ENCODE measurements at places on chromosomes 2 and 18.

DNA sequence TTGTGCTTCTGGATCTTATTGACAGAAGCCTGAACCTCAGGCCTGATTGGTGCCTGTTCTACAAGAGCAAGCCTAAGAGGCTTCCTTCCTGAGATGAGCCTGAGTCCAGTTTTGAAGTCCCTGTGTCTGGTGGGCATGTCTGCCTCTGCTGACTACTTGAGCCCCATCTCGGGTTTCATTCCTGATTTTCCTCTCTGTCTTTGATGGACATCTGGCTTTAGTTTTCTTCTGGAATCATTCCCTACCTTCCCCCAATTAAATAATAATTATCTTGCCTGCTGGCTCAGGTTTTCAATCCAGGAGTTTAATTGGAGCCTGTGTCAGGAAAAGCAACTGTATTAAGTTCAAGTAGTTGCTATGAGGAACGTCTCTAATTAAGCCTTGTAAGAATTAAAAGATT is 135.5 kb upstream of the MC4R start:
- no peak for DNase-seq

DNA sequence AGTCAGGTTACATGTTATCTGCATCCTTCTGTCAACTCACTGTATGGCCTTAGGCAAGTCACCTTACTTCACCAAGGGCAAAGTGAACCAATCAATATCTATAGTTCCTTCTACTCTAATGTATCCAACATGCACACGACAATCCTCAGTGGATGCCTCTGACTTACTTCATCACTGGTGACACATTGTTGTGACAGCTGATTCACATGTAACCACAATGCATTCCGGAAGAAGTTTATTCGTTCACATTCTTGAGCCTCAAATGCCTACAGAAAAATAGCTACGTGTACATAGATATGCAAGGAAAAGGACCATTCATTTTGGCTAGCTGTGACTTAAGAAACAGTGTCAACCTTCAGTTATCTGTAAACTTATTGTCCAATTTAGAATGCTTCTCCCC is 26.3 kb upstream of the EPG5 start:
- DNase-seq: no peak

DNA sequence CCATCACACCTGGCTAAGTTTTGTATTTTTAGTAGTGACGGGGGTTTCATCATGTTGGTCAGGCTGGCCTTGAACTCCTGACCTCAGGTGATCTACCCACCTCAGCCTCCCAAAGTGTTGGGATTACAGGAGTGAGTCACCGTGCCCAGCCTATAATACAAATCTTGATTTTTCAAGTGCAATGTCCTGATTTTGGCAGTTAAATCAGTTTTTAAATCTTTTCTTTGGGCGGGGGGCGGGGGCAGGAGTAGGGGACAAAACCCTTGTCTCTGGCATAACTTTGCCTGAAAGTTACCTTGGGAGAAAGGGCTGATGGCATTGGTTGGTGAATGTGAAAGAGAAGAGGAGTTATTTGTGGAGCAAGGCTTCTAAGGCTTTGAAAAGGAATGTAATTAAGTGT is 12.3 kb downstream of the GALNT1 start:
- DNase-seq: no peak

DNA sequence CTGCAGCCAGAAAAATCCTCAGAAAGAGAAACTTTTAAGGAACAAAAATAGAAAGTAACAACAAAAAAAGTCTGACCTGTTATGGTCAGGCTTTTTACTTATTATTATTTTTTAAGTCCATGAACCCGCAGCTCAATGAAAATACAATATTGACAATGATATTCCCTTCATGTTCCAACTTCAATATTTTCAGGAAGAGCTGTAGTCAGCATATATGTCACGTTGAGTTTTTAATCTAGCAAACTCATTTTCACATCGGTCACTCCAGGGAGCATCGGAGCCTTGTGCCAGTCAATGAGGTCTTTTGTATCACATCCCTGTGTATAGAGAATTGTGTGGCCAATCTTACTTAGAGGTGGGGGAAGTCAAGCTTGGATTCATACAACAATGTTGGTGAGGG is 568.4 kb upstream of the GCFC2 start:
- no peak for DNase-seq

GRCh38 chr2:9697909-9698308 is 67.1 kb upstream of the YWHAQ start:
- DNase-seq: no peak

GRCh38 chr18:22935431-22935830 is 2.3 kb downstream of the RBBP8 start:
- DNase-seq: no peak

DNA sequence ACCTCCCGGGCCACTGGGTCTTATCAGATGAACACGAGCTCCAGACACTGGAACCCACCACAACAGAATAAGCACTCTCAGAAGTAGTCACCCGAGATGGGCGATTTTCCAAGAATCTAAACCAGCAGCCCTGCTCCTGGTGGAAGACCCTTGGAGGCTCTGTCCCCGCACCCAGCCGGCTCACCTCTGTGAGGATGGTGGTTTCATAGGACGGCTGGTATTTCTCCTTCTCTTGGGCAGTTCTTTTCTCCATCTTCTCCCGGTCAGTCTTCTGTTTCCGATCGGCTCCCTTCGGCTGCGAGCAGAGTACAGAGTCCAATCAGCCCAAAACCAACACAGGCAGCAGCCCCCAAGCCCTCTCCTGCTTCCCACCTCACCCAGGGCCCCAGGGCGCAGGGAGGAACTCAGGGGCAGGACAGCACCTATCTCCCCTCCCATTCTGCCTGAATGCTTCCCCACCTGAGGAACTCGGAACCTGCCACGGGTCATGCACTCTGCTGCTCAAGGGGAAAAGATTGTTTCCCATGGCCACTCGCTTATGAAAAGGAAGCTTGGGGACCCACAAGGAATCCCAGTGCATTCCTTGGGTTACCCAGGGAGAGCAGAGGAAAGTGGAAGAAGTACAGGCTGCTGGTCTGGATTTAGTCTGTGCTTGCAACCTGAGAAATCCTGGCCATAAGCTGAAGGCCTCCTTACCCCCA is 42.7 kb downstream of the TFCP2L1 start:
- DNase-seq: no peak

- no peak for DNase-seq
These were observed 8.8 kb upstream of the ZNF516 start for GRCh38 chr18:76503649-76504386.

GRCh38 chr2:71700658-71701397 is 247.5 kb downstream of the DYSF start:
- no peak for DNase-seq

- no peak for DNase-seq
These were observed 100.2 kb upstream of the CDC42EP3 start for GRCh38 chr2:37771600-37772088.

GRCh38 chr2:240631548-240632305 is 6.4 kb downstream of the GPR35 start:
- no peak for DNase-seq

GRCh38 chr2:141226560-141226959 is 904.3 kb downstream of the LRP1B start:
- DNase-seq: no peak

DNA sequence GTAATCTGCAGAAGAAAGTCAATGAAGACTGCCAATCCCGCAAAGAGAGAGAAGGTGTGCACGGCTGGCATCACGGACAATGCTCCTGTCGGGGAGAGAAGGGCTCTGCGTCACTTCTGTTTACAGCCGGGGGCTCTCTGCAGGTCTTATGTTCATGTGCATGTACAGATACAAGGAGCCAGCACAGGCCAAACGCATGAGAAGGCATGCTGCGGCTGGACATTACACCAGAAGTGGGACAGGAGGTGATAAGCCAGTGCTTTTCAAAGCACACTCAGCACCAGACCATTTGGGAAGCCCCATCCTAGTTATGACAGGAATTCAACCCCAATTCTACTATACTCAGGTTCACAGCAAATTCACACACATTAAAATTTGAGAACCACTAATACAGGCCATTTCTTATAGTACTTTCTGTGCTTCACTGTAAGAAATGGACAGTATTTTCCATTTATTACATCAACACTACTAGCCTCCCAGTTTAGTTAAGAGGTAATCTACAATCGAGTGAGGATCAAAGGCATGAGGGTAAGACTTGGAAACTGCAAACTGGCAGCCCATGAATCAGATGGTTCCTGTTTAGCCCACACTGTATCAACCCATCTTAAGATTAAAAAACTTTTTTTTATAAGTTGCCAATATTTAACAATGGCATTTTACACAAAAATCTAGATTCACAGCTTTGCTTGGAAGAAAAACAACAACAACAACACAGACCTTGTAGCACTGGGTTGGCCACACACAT is 38.2 kb downstream of the RMC1 start:
- no peak for DNase-seq

DNA sequence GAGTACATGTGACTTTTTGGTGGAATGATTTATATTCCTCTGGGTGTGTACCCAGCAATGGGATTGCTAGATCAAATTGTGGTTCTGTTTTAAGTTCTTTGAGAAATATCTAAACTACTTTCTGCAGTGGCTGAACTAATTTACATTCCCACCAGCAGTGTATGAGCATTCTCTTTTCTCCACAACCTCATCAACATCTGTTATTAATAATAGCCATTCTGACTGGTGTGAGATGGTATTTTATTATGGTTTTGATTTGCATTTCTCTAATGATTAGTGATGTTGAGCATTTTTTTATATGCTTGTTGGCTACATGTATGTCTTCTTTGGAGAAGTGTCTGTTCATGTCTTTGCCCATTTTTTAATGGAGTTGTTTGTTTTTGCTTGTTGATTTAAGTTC is 267.4 kb upstream of the NT5C1B start:
- no peak for DNase-seq

DNA sequence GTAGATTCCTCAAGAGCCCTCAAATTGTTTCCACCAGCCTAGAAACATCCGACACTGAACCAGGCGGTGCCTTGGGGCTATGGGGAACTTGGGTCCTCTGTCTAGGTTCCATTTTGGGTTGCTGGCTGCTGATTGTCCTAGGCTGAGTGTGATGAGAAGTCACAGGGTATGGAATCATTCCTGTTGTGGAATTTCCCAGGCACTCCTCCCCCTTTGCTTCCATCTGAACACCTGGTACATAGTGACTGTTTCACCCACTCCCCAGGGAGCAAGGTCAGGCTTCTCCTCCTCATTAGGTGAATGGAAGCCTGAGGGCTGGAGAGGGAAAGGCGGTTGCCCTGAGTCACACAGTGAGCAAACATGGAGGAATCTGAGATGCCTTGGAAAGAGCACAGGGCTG is 4.5 kb downstream of the KIF3C start:
- DNase-seq: no peak

- DNase-seq: no peak
These were observed 170.6 kb downstream of the SLC8A1 start for GRCh38 chr2:40281021-40281940.

GRCh38 chr2:25992556-25992955 is 10.3 kb upstream of the KIF3C start:
- no peak for DNase-seq

DNA sequence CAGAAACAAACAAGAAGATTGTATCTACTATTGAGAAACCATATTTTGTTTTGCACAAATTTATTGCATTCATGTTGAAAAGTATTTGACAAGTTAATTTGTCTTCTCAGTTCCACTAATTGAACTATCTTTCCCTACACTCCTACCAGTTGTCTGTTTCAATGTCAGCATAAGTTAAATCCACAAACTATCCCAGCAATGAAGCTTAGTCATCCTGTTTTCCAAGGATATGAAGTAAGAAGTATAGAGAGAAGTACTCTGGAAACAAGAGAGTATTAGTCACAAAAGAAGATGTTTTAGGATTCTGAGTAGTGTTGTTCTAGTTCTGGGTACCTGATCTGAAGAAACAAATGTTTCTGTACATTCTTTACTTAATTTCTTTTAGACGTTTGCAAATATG is 261.6 kb upstream of the ZNF804A start:
- no peak for DNase-seq

- DNase-seq: no peak
These were observed 31.7 kb downstream of the GPC1 start for GRCh38 chr2:240467149-240467642.

DNA sequence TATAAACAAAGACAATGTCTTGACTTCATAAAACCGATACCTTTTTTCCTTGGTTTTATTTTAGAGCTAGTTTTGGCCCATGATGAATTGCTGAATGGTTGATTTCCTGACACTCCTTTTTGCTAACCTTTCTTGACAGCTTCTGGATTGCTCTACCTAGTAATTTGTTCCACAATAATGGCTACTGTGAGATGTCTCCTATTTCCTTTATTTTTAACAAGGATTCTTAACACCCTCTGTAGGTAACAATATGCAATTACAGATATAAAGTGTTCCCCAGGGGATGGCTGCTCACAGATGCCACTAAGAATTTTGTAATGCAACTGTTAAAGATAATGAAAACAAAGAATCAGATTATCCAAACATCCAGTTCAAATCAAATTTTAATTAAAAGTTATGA is 100.8 kb upstream of the ATP5MC3 start:
- no peak for DNase-seq

GRCh38 chr18:79952996-79953559 is 1.6 kb upstream of the SLC66A2 start:
- no peak for DNase-seq

DNA sequence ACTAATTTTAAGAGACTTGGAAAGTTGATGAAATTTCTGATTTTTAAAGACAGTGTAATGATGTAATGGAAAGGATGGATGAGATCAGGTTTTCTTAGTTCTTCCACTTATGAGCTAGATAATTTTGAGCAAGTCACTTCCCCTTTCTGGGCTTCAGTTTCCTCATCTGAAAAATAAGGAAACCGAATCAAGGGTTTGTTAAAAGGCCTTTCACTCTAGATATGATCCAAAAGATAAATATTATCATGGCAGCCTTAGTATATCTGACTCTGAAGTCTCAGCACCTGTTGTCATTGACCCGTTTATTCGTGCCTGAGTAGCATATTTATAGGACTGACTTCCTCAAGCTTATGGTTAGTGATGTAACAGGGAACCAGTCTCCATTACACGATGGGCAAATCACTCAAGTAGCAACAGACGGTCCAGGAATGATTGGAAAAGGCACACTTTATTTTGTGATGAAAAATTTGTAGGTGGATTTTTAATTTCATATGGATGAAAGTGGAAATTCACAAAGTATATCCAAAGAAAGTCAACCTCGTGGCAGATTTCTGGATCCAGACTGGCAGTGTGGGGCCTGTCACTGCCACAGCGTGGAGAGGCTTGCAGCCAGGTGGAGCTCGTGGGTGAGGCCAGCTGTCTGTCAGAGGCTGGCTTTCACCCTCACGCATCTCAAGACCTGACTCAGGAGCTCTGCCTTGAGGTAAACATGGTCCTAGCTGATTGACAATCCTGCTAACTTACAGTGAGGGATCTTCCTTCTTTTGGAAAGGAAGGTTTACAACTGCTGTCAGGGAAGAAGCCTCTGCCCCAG is 137.9 kb upstream of the CXCR4 start:
- DNase-seq: no peak

- no peak for DNase-seq
These were observed 133.4 kb downstream of the NDUFA10 start for GRCh38 chr2:239891698-239892097.

- DNase-seq: no peak
These were observed 6.2 kb downstream of the ABCG5 start for GRCh38 chr2:43832457-43832856.

All from activated CD8-positive, alpha-beta memory T cell treated with anti-CD3 and anti-CD28 coated beads for 1 hour (primary cell).